Hematopoietic multipotent progenitor cell treated with erythropoietin and hydrocortisone succinate and interleukin-3 and kit ligand, for 8 days (in vitro differentiated cells): ENCODE measurements at places on chromosomes 11 and 22.

GRCh38 chr11:35546317-35546716 lies 20.9 kb upstream of the PAMR1 start:
- DNase-seq: no peak

- DNase-seq: no peak
Measured at GRCh38 chr11:93031386-93031785, 61.9 kb downstream of the MTNR1B start.

GRCh38 chr22:31977939-31978338 lies 33.6 kb downstream of the YWHAH start:
- no peak for DNase-seq

- DNase-seq: no peak
Measured at GRCh38 chr11:76714493-76714892, 43.9 kb upstream of the LRRC32 start.

- DNase-seq: no peak
Measured at GRCh38 chr11:35126879-35127581, 11.9 kb upstream of the CD44 start.

GRCh38 chr22:37561212-37562048 lies 1.1 kb downstream of the CDC42EP1 start:
- peak; percentile 79 for DNase-seq

DNA sequence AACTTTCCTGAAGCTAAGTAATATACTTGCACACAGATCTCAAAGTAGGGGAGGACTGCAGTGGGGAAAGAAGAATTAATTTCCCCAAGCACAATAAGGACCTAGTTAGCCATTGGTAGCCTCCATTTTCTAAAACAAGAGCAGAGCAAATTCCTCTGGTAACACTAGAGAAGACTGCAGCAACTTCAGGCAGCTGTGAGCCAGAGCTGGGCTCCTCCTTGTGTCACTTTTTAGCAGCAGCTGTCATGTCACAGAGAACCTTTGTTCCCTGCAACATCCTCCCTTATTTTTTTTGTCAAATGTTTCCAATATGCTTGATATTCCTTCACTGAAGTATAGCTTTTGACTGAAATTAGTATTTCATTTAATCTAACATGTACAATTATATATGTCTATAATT lies 54.4 kb downstream of the RRAS2 start:
- DNase-seq: no peak

- DNase-seq: no peak
Measured at GRCh38 chr11:86481399-86481798, 106.7 kb downstream of the CCDC81 start.

- DNase-seq: peak; percentile 7
Measured at GRCh38 chr11:21142007-21142406, 472.6 kb downstream of the NELL1 start.

- no peak for DNase-seq
Measured at GRCh38 chr22:46469711-46470110, 67.7 kb downstream of the CELSR1 start.

- no peak for DNase-seq
Measured at GRCh38 chr11:119975561-119976152, 162.3 kb downstream of the TRIM29 start.

- no peak for DNase-seq
Measured at GRCh38 chr22:29299136-29299900, 7.1 kb upstream of the GAS2L1 start.

DNA sequence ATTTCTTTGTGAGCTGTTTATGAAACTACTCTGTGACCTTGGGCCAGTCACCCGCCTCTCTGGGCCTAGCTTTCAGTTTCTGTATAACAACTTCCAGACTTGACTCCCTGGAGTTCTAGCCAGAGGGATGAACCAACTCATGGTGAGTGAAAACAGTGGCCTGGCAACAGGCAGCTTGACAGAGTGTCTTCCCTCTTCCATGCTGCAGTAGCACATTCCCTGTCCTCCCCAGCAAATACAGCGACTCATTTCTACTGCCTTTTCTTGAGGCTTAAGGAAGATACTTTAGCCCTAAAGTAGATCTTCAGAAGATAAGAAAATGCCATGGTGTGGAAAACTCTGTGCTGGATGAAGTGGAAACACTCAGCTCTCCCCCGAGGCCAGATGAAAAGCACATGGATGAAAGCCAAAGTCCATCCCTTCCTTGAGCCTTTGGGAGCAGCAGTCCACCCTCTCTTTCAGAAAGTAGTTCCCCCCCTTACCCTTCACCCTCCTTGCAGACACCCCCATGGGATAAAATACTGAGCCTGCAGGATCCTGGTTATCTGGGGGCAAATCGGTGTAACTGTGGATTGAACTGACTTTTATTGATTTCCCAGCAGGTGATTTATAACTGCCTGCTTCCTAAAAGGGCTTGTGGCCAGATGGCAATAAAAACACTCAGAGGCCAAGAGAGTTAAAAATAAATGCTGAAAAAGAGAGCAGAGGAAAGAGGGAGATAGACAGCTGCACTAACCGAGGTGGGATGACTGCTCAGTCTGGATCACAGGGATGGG lies 24.1 kb downstream of the IRAG1 start:
- DNase-seq: no peak

GRCh38 chr11:18065572-18065971 lies 19.5 kb upstream of the TPH1 start:
- DNase-seq: no peak

DNA sequence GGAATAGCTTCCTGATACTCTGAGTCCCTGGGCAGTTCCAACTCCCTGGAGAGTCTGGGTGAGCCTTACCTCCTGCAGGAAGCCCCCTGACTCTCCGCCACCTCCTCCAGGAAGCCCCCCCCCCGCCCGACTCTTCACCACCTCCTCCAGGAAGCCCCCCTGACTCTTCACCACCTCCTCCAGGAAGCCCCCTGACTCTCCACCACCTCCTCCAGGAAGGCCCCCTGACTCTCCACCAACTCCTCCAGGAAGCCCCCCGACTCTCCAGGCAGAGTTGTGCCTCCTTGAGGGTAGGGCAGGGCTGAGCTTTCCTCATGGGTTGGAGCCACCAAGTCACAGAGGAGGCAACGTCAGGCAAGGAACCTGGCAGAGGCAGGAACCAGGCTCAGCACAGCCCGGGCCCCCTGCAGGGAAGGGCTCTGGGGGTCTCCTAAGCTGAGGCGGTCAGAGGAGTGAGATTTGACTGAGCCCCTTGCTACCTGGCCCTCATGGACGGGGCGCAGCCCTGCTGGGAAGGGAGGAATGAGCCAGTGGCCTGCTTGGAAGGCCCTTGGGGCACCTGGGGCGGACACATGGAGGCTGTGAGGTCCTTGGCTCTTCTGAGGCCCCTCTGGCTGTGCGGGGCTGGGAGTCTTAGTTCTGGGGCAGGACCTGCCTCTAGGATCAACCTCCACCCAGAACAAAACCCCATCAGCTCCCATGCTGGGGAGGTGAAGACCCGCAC lies 18.1 kb downstream of the MRGPRG start:
- no peak for DNase-seq

GRCh38 chr11:62896049-62896448 lies 15.4 kb downstream of the SLC3A2 start:
- no peak for DNase-seq

GRCh38 chr22:29580200-29580810 lies 608 bp downstream of the NIPSNAP1 start:
- no peak for DNase-seq

- DNase-seq: no peak
Measured at GRCh38 chr11:33128739-33129138, 32.5 kb downstream of the CSTF3 start.

GRCh38 chr11:109048098-109048497 lies 373.9 kb upstream of the C11orf87 start:
- no peak for DNase-seq

DNA sequence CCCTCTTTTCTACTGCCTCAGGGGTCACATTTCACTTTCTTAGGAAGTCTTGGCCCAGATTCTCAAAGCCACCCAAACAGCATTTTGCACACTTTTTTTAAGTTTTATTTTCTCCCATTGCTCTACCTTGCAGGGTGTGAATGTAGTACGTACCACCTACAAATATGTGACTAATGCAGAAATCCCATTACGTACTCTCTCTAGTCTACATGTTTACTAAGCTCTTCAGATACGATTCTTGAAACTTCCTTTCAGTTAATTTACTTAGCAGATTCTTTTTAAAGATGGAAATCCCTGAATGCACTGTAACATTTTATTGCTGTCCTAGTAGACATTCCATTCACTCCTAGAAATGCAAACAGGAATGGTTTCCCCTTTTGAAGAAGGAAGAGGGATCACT lies 61.3 kb downstream of the LRRC4C start:
- DNase-seq: no peak

DNA sequence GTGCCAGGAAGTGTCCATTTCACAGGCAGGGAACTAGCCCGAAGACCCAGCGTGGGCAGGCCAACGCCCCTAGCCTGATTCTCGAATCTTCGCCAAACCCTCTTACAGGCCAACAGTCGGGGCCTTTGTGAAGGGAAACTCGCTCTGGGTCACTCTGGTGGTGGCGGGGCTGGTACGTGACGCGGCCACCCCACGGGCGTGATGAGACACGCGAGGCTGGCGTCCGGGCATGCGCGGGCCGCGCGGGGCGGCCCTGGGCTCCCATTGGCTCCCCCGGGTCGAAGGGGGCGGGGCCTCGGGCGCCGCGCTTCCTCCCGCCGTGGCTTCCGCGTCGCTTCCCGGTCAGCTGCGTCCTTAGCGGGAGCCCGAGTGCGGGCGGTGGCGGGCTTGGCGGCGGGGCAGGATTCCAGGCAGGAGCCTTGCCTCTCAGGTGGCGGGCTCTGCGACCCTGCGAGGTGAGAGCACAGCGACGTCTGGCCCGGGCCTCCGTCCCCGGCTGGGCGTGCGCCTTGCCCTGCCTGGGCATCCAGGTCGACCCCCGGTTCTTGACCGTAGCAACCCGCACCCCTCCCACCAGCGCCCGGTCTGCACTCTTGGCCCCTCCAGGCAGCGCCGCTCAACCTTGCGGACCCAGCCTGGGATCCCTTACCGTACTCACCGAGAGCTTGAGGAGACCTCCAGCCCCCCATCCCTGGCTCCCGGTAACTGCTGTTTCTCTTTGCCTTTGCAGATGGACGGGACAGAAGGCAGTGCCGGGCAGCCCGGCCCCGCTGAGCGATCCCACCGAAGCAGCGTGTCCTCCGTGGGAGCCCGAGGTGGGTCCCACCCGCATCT lies at the start of gene FRMD8:
TSS of gene FRMD8 (plus strand) at position 331 of the 834 bp plus-strand sequence. CDS start at position 731, 400 bp downstream.
- DNase-seq: peak; percentile 83

DNA sequence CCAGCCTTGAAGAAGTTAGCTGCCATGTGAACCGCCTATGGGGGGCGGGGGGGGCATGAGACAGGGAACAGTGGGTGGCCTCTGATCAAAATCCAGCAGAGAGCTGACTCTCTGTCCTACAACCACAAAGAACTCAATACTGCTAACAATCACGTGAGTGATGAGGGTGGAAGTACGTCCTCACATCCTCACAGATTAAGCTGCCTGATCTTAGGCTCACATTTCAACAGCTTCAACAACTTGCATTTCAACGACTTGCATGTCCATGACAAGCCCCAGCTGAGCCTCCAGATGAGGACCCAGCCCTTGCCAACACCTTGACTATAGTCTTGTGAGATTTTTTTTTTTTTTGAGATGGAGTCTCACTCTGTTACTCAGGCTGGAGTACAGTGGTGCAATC lies 51.6 kb downstream of the CLMP start:
- no peak for DNase-seq

DNA sequence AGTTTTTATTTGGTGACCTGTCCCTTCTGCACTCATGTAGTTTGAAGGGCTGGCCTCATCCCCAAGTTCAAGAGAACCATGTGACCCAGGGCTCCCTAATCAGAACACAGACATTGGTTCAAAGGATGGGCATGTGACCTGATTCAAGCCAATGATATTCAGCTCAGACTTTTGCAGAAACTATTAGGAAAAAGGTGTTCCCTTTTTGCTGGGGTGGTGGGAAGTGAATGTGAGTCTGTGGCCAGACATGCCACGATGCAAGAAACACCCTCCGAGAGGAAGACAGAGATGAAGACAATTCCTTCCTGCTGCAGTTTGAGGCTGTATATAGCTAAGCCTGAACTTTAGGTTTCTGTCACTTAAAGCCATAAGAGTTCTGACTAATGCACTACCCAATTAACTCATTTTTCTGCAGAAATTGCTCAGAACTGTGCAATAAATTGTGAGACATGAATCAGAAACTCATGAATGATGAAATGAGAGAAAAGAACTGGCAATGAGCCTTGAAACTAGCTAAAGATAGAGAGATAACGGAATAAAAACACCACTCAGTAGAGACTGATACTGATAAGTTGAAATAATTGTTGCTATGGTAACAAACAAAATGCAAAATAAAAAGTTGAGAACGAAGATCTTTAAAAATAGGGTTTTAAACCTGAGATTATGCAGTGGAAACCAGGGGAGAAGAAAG lies 9.2 kb upstream of the MAPK1 start:
- DNase-seq: no peak

GRCh38 chr22:26536056-26536761 lies 23.9 kb upstream of the TFIP11 start:
- no peak for DNase-seq

- no peak for DNase-seq
Measured at GRCh38 chr22:19880786-19881569, 26.3 kb upstream of the GNB1L start.

DNA sequence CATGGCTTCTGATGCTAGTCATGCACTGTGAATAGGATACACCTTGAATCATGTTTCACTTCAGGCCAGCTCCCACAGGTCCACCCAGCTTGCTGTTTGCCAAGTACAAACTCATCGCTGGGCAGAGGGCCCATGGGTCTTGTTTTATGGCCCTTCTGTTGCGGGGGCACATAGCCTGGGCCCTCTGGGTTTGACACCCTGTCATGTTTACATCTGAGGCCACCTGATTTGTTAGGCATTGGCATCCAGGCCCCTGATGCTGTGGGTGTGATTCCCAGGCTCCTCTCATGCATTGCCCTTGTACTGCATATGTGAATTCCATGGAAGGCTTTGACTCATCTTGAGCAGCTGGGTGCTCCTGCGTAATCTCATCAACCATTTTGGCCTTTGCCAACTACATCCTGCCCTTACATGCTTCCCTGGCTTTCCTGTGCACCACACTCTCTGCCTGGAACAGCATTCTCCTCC lies 32.6 kb downstream of the PPFIBP2 start:
- DNase-seq: no peak

- DNase-seq: no peak
Measured at GRCh38 chr11:33564856-33565453, 135.7 kb downstream of the C11orf91 start.

GRCh38 chr11:124950601-124951330 lies 3.2 kb upstream of the CCDC15 start:
- no peak for DNase-seq

DNA sequence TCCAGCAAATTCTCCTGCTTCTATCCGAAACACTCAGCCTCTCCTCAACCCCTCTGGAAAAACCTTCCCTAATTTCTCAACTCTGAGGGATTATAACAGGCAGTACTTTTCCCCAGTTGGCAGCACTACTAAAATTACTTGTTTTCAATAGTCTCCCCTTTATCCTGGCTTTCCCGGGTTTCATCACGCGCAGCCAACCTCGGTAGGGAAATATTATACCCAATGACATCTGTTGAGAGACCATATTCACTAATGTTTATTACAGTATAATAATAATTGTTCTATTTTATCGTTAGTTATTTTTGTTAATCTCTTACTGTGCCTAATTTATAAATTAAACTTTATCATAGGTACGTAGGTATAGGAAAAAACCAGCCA lies 330 bp upstream of the POLD3 start:
- DNase-seq: no peak
